ENCODE measurements at places on chromosomes 2 and 18.
A peak's percentile ranks its signal among the peaks of the same experiment; 100 is the strongest.

DNA sequence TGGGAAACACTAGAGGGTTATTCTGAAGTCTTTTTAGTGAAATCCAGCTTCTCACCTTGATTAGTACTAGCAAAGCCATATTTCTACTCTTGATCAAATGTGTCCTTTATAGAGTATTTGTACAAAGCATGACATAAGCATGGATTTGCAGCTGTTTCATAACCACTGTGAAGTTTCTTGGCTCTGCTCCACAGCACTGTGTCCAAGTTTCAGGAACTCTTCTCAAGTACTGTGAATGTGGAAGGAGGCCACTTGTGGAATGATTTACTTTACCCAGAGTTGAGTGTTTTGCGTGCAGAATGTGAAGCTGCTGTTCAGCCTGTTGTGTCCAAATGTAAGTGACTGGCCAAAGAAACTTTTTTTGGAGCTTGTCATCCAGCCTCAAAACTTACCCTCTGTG is 16.2 kb upstream of the MAPRE2 start:
- peaks cover 35% of the 10 kb centered on the region for H3K4me1 ChIP-seq
- H3K27ac ChIP-seq, result peak overlapping the region; percentile 38
- no peak overlapping the region for H3K4me3 ChIP-seq
- H3K36me3 ChIP-seq, result no peaks in the 10 kb centered on the region
- DNase-seq, result no peak

DNA sequence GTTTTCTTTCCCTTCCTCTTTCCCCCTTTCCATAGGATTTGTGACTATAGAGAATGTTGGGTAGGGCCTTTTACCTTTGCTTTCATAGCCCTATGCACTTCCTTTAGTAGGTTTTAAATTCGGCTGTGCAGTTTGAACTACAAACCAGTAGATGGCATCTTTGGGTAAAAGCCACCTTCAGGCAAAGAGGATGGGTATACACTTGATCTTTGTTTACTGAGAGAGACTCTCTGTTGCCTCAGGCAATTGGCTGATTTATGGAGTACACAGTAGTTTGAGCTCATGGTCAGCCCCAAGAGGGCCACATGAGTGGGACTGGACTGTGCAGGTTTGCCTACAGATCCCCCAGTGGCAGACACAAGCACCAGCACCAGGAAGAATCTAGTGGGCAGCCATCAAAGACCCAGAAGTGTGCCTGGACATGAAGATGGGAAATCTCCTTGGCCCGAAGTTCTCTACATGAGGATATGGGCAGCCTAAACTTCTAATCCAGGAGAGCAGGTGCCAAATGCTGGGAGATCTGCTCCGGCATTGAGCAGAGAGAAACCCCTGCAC is 1304.3 kb upstream of the DDX18 start:
- H3K27ac ChIP-seq, result no peak overlapping the region
- H3K36me3 ChIP-seq, result no peaks in the 10 kb centered on the region
- no peaks in the 10 kb centered on the region for H3K4me1 ChIP-seq
- no peak overlapping the region for H3K4me3 ChIP-seq
- no peak for DNase-seq

DNA sequence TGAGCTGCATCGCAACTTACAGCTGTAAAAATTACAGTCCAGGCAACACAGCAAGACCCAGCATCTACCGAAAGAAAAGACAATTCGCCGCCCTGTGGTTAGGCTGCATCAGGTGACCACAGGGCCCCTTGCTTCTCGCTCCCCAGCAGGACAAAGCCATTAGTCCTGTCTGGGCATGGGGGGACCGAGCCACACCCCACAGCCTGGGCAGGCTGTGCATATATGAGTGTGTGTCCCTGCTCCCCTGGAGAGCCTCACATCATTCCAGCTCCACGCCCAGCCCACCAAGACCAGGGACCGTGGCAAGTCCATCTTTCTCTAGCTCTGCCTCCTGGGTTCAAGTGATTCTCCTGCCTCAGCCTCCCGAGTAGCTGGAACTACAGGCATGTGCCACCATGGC is 33.9 kb downstream of the SNORC start:
- H3K4me3 ChIP-seq, result no peak overlapping the region
- no peaks in the 10 kb centered on the region for H3K27me3 ChIP-seq
- no peak for DNase-seq

- no peaks in the 10 kb centered on the region for H3K27me3 ChIP-seq
- DNase-seq, result no peak
- H3K36me3 ChIP-seq, result peaks cover 1% of the 10 kb centered on the region
- H3K27ac ChIP-seq, result no peak overlapping the region
Measured at GRCh38 chr2:61834893-61835292, 19.0 kb downstream of the FAM161A start.

DNA sequence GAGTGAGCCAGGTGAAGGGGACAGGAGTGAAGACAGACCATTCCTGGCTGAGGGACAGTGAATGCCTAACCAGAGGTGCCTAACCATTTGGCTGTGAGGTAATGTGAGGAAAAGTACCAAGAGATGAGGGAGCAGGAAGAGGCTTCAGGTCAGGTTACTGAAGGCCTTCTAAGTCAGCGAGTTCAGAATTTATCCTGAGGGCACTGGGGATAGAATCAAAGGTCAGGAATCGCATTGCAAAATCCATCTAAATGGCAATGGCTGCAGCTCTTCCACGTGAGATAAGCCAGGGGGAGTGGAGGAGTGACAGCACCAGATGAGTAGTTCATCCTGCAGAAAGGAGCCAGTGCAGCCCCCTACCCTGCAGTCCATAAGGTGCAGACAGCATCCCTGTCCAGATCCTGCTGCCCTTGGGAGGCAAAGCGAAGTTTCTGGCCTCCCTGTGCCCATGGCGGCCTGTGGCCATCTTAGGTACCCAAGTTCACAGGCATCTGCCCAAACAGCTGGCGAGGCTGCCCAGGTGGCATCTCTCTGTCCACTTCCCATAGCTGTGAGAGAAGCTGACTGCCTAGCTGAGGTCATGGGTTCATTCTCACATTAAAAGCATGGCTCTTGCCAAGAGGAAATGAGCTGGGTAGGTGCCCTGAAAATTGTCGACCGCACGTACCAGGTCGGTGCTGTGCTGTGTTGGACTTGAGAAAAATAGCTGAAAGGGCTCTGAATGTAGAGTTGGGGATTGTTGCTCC is 49.5 kb downstream of the CYP27C1 start:
- no peak overlapping the region for H3K4me3 ChIP-seq
- H3K36me3 ChIP-seq, result no peaks in the 10 kb centered on the region
- peaks cover 38% of the 10 kb centered on the region for H3K4me1 ChIP-seq
- no peak for DNase-seq
- no peak overlapping the region for H3K27ac ChIP-seq

GRCh38 chr2:110881908-110882307 is 149.5 kb downstream of the ACOXL start:
- H3K27me3 ChIP-seq, result peaks cover 4% of the 10 kb centered on the region
- no peaks in the 10 kb centered on the region for H3K36me3 ChIP-seq
- no peak overlapping the region for H3K4me3 ChIP-seq

DNA sequence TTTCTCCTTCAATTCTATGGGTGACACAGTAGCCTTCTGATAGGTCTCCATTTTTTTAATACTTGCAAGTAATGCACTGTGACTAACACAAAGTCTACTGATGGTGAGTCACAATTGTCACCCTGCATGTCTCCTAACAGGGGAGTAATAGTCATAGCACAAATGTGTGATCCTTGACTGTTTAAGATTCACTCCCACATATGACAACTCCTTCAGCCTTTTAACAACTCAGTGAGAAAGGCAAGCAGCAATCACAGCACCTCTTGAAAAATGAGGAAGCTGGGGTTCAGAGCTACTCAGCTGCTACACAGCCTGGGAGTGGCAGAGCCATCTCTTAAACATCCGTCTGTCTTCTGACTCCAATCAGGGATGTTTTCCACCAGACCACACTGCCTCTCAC is 63.8 kb downstream of the EHD3 start:
- DNase-seq, result no peak
- H3K27me3 ChIP-seq, result peaks cover 2% of the 10 kb centered on the region
- H3K36me3 ChIP-seq, result no peaks in the 10 kb centered on the region
- no peak overlapping the region for H3K4me3 ChIP-seq
- H3K27ac ChIP-seq, result peak overlapping the region; percentile 88

DNA sequence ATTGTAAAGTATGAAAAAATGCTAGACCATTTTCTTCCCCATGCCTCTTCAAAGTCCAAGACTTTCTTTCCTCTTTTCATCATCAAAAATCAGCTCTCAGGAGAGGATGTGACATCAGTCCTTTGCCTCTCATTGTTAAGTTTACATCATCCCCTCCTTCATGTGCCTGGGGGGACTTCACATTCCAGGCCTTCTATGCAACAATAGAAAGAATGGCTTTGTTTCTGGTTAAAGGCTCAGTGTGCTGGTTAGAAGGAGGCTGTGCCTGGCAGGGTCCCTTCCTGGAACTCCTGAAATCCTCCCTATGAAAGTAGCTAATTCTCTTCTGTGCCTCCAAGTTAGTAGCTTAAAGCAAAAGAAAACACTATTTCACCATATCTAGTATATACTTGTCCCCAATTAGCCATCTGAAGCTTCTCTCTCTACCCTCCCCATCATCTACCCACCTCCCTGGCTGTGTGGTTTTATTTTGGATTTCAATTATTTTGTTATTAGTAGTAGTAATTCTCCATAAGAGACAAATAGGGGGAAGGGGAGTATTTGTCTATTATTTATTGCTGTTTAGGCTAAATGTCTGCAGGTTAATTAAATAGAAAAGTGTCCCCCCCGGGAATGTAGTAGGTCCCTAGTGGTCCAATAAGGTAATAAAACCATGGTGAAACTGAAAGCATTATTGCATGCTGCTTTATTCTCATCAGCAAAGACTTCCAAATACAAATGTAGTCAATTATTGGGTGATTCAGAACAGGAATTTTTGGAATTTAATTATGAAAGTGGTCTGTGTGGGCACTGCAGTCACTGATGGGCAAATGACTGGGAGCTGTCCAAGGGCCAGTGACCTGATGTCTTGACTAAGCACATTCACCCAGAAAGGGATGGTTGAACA is 69.0 kb downstream of the CPO start:
- H3K27ac ChIP-seq, result no peak overlapping the region
- no peak for DNase-seq
- H3K36me3 ChIP-seq, result no peaks in the 10 kb centered on the region
- H3K4me1 ChIP-seq, result peaks cover 12% of the 10 kb centered on the region

- H3K4me3 ChIP-seq, result no peak overlapping the region
- H3K27me3 ChIP-seq, result no peaks in the 10 kb centered on the region
- H3K4me1 ChIP-seq, result peaks cover 29% of the 10 kb centered on the region
- no peak for DNase-seq
Measured at GRCh38 chr2:38581193-38582147, 21.3 kb downstream of the HNRNPLL start.

- peaks cover 35% of the 10 kb centered on the region for H3K4me1 ChIP-seq
- no peaks in the 10 kb centered on the region for H3K27me3 ChIP-seq
- no peak for DNase-seq
- peak overlapping the region; percentile 3 for H3K27ac ChIP-seq
- H3K4me3 ChIP-seq, result no peak overlapping the region
- no peaks in the 10 kb centered on the region for H3K36me3 ChIP-seq
Measured at GRCh38 chr2:186554429-186554828, 35.4 kb upstream of the ITGAV start.

GRCh38 chr2:66789741-66790140 is 354.8 kb downstream of the MEIS1 start:
- peaks cover 6% of the 10 kb centered on the region for H3K4me1 ChIP-seq
- H3K27ac ChIP-seq, result no peak overlapping the region
- no peaks in the 10 kb centered on the region for H3K27me3 ChIP-seq
- no peak overlapping the region for H3K4me3 ChIP-seq
- no peak for DNase-seq

GRCh38 chr2:240134956-240135520 is 1.1 kb downstream of the COPS9 start:
- peaks cover 24% of the 10 kb centered on the region for H3K4me1 ChIP-seq
- peaks cover 22% of the 10 kb centered on the region for H3K36me3 ChIP-seq

- H3K4me1 ChIP-seq, result no peaks in the 10 kb centered on the region
- no peaks in the 10 kb centered on the region for H3K36me3 ChIP-seq
- no peak for DNase-seq
- no peak overlapping the region for H3K27ac ChIP-seq
- peaks cover 59% of the 10 kb centered on the region for H3K27me3 ChIP-seq
Measured at GRCh38 chr2:70816726-70817125, 3.7 kb downstream of the CLEC4F start.

GRCh38 chr18:70523035-70523791 is 234.4 kb downstream of the SOCS6 start:
- H3K36me3 ChIP-seq, result no peaks in the 10 kb centered on the region
- DNase-seq, result no peak
- peaks cover 31% of the 10 kb centered on the region for H3K27me3 ChIP-seq
- no peaks in the 10 kb centered on the region for H3K4me1 ChIP-seq
- H3K27ac ChIP-seq, result no peak overlapping the region
